ENCODE measurements at places on chromosomes 3 and 15.

GRCh38 chr3:49930922-49931321 lies 1.3 kb upstream of the MON1A start:
- no peak for DNase-seq

- DNase-seq, result no peak
These were observed 615.6 kb upstream of the DPPA4 start for GRCh38 chr3:109952924-109953323.

DNA sequence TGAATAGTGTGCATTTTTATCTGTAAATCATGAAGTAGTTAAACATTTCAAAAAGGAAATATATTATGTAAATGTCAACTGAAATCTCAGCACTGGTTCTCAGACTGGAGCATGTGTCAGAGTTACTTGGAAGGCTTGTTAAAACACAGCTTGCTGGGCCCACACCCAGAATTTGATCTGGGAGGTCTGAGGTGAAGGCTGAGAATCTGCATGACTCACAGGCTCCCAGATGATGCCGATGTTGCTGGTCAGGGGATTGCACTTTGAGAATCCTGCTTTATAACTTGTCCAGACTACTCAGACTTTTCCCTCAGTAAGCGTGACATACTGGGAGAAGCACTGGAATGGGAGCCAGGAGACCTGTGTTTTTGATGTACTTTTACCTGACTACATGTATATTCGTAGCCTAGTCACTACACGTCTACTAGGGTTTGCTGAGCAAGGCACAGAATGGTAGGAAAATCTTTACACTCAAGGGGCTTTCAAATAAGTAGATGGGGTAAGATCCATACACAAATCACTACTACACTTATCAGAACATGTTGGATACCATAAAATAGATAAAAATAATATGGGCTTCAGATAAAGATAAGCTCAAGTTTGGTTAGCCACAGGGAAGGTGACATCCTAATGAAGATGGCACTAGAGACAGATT lies 77.1 kb upstream of the MEX3B start:
- no peak for DNase-seq

DNA sequence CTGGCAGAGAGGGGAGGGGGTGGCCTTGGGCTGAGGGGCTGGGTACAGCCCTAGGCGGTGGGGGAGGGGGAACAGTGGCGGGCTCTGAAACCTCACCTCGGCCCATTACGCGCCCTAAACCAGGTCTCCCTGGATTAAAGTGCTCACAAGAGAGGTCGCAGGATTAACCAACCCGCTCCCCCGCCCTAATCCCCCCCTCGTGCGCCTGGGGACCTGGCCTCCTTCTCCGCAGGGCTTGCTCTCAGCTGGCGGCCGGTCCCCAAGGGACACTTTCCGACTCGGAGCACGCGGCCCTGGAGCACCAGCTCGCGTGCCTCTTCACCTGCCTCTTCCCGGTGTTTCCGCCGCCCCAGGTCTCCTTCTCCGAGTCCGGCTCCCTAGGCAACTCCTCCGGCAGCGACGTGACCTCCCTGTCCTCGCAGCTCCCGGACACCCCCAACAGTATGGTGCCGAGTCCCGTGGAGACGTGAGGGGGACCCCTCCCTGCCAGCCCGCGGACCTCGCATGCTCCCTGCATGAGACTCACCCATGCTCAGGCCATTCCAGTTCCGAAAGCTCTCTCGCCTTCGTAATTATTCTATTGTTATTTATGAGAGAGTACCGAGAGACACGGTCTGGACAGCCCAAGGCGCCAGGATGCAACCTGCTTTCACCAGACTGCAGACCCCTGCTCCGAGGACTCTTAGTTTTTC lies 4.9 kb downstream of the ISL2 start:
- no peak for DNase-seq

DNA sequence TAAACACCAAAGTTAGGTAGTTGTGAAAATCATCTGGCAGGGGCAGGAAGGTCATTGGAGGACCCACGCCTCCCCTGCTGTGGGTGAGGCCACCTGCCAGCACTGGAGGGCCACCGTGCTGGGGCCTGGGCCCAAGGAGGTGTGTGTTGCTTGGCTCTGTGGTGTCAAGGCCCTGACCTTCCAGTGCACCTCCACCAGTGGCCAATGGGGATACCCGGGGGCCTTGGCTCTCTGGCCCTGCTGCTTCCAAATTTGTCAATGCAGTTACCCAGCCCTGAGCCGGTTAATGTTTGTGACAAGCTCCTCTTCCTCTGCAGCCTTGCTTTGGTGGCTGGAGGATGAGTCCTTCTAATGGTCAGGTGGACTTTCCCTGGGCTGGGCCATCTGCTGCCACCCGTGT lies 150.2 kb downstream of the KLF13 start:
- no peak for DNase-seq

DNA sequence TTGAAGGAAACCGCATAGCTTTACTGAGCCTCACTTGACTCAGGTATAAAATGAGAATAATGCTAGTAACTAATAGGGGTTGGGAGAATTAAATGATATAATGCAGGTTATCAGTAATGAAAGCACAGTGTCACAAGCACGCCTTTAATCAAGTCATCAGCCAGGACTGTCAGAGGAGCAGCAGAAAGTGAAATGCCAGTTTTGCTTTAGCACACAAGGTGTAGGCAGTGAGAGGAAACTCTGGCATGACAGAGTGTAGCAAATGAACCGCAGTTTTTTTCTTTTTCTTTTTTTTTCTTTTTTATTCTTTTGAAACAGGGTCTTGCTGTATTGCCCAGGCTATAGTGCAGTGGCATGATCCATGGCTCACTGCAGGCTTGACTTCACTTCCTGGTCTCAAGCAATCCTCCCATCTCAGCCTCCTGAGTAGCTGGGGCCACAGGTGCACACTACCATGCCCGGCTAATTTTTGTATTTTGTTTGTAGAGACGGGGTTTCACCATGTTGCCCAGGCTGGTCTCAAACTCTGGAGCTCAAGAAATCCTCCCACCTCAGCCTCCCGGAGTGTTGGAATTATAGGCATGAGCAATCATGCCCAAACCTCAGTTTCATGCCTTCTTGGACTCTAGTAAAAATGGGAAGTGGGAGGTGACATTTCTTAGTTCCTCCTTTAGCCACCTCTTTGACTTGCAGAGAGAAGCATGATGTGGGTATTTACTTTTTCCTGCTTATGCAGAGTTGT lies 9.7 kb upstream of the SCAANT1 start:
- no peak for DNase-seq

- no peak for DNase-seq
These were observed 6.8 kb upstream of the MFSD1 start for GRCh38 chr3:158794936-158795518.

- no peak for DNase-seq
These were observed 423.3 kb upstream of the IL12A start for GRCh38 chr3:159565313-159565712.

GRCh38 chr3:126021702-126022101 lies 52.7 kb downstream of the ROPN1B start:
- no peak for DNase-seq

DNA sequence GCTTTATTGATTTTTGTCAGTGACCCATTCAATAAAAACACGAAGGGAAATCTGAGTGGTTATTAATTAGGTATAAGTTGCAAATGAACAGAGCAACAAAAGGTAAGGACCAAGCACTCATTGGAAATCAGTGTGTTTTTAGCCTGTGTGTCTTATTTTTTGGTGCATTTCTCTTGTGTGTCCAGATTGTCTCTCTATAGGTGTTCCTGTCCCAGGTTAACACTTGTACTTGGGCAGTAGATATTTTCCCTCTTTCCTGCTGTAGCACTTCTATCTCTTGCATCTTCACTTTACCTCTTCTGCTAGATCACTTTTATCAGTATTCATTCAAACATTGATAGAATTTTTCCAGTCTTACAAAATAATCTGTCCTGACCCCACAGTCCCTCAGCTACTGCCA lies 37.0 kb downstream of the MAPK6 start:
- DNase-seq, result no peak

GRCh38 chr3:18082551-18083272 lies 340.3 kb upstream of the TBC1D5 start:
- DNase-seq, result no peak

GRCh38 chr3:72204452-72204851 lies 419.5 kb upstream of the PROK2 start:
- no peak for DNase-seq

DNA sequence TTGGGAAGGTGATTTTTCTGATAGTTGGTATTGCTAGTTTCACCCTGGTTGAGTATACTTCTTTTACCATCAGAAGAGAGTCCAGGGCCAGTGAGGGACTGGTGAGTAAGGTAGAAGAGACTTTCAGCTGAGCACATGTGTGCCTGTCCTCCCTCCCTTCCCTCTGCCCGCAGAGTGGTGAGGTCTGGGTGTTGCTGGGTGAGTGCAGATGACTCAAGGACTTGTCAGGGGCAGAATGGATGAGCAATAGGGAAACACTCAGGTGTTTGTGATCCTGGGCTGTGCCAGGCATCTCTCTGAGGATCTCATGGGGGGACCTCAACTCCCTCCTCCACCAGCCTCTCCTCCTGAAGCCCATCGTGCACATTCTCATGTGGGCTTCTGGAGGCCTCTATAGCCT lies 76.0 kb upstream of the GSK3B start:
- DNase-seq, result no peak

DNA sequence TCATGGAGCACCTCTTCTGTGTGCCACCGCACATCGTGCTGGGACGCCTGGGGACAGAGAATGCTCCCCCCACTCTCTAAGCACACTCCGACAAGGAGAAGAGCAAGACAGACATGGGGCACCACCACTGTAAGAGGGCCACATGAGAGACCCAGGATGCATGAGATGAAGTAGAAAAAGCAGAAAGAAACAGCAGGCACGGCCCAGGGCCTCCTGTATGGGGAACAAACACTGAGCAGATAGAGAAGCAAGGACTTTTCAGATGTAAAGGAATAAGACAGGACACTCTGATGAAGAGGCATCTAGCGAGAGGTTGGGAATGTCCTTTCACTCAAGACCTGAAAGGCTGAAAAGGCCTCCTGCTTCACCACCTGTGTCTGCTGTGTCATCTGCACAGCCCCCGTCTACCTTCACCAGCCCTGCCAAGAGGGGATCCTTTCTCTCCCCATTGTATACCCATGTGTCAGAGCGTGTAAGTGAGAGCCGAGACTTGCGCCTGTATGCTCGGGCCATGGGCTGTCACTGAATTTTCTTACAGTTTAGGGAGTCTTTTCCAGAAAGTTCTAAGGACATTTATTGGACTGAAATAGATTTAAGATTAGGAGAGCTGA lies 125.6 kb downstream of the LRRK1 start:
- DNase-seq, result no peak

DNA sequence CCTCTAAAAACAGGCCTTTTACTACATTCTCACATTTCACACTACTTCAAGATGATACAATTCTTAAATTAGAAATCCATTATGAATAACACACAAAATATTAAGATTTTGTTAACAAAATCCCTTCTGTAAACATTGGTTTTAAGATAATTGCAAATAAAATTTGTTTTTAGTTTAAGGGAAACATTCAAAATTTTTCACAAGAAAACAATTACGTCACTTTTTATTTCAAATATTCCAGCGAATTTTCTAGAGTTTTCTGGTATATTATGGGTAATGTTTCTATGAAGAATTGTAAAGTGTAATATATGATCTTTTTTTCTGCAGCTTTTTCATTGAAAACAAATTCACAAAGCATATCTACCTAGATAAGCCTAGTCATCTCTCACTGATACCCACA lies 5.9 kb downstream of the ARPP21 start:
- no peak for DNase-seq

GRCh38 chr3:31709005-31709404 lies 176.3 kb downstream of the STT3B start:
- no peak for DNase-seq

- DNase-seq, result no peak
These were observed 1588.2 kb downstream of the SI start for GRCh38 chr3:163490119-163490518.

DNA sequence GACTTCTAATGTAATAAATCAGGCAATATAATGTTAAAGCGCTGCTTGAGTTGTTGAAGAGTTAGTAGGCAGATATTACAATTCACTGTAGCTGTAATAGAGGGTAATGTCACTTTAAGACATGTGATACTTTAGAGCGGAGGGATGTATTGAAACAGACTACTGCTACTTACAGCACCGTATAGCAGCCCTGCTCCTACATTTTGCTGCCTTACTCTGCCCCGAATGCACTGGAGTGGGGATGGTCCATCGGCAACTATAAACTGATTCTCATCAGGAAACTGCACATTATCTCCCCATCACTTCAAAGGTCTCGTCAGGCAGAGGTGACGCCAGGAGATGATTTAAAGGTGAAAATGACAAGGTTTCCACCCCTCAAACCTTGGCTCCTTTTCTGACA lies 349.7 kb upstream of the SUCLG2 start:
- DNase-seq, result no peak

DNA sequence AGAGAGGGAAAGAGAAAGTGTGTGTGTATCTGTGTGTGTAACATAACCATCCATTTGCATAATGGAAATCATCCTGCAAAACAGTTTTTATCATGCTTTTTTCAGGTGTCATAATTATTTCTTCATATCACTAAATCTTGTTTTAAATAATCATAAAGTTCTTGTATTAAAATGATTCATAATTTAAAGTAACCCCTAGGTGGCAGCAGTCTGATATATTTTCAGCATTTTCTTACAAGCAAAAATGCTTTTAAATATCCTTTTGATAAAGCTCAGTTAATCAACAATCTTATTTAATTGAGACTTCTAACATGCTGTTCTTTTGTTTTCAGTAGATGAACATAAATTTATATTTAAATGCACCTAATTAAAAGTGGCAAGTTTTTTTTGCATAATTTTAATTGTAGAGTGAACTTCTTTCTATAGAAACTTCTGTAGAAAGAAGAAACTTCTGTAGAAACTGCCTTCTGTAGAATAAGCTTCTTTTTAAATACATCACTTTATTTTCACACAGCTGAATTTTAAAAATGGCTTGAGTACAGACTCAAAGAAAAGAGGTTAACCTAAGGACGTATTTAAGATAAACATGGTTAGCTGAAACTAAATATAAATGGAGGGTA lies 72.5 kb downstream of the OPA1 start:
- no peak for DNase-seq

GRCh38 chr3:37484884-37485559 lies 310.6 kb upstream of the LRRFIP2 start:
- DNase-seq, result no peak

GRCh38 chr3:56012721-56013120 lies 455.5 kb downstream of the ERC2 start:
- no peak for DNase-seq

GRCh38 chr15:45777781-45778180 lies 143.0 kb downstream of the SQOR start:
- no peak for DNase-seq

DNA sequence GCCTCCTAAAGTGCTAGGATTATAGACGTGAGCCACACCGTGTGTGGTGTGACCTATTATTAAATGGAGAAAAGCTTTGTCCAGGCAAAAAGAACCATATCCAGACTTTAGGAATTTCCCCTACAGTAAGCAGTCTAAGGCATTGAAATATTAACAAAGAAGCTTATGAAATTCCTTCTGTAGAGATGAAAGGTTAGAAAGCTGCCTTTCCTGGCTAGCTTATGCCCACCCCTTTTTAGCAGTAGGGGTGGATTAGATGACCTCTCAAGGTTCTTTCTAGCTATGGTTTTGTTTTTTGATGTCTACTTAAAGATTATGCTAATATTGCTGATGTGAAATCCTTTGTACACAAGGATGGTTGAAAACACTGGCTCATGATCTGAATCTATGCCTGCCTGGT lies 13.9 kb downstream of the OXSM start:
- DNase-seq, result no peak

Measured in activated T-helper 1 cell treated with anti-CD3 and anti-CD28 coated beads, Interleukin-2, amount 50 U/mL, for 16 hours (primary cell).